Forelimb muscle (tissue), 1 donor: ENCODE measurements at places on chromosomes 2 and 18. TPM values are rescaled to one million over a fixed set of nuclear protein-coding genes. Genes with fewer than 3 reads are reported as not detected.
A peak's percentile ranks its signal among the peaks of the same experiment; 100 is the strongest.

- DNase-seq: peak; percentile 55
These were observed 43.4 kb upstream of the TNFRSF11A start for GRCh38 chr18:62281684-62282083.

- DNase-seq: no peak
These were observed 100.0 kb upstream of the CXCR4 start for GRCh38 chr2:136217996-136218395.

- DNase-seq: no peak
These were observed 57.2 kb downstream of the INPP4A start for GRCh38 chr2:98501876-98502275.

GRCh38 chr2:47937677-47938076 lies 31.4 kb upstream of the FBXO11 start:
- DNase-seq: no peak

DNA sequence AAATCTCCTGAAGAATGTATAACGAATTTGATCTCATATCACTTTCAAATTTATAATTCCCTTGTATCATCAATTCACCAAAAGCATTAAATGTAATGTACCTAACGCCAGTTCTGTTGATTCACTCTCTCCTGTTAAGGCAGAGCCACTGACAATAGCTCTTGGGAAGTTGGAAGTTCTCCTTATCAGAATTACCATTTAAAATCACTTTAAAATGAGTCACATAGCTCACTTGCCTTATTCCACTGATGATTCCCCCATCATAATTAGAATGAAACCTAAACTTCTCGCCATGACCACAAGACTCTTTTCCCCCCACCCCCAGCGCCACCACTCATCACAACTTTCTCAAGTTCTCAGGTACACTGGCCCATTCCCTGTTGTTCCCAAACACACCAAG lies 117.1 kb downstream of the PID1 start:
- no peak for DNase-seq

DNA sequence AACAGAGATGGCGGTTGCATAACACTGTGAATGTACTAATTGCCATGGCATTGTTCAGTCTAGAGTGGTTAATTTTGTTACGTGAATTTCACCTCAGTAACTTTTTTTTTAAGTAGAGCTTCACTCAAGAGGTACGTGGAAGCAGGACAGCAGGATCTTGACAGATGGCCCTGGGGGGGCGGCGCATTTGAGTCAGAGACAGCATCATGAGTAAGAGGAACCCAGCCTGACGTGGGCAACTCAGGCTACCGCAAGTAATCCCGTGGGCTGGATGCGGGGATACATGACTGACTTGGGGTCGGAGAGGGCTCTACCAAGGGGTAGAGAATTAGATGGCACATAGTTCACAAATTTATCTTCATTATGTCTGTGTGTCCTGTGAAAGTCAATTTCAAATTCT lies 38.1 kb upstream of the DAPL1 start:
- no peak for DNase-seq

GRCh38 chr2:207711750-207712530 lies 500 bp downstream of the CCNYL1 start:
- no peak for DNase-seq

GRCh38 chr18:56835331-56835730 lies 184.2 kb downstream of the WDR7 start:
- DNase-seq: no peak

DNA sequence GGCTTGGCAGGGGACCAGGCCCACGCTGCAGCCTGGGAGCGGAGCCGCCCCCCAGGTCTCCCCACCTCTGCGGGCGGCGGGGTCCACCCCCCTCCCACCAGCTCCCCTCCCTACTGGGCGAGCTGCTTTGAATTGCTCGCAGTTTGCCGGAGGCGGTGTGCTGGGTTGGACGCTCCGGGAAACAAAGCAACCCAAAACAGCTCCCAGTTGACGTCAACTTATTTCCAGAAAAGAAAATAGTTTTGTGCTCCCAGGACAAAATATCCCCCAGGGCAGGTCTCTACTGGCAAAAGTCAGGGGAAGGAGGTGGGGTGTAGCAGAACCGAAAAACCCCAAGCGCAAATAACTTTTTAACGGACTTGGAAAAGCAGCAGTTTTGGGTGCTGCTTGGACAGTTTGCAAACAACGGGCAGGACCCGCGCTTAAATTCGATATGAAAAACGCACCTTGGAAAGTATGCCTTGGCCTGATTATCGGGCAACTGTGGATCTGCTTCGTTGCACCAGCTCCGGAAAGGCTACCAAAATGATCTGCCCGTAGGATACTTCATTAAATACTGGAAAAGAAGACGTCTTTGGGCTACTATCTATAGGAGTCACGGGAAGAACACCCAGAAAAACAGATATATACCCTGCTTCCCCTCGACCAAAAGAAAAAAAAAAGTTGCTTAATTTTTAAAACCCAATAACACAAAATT lies 2.8 kb upstream of the KCTD1 start:
- no peak for DNase-seq

DNA sequence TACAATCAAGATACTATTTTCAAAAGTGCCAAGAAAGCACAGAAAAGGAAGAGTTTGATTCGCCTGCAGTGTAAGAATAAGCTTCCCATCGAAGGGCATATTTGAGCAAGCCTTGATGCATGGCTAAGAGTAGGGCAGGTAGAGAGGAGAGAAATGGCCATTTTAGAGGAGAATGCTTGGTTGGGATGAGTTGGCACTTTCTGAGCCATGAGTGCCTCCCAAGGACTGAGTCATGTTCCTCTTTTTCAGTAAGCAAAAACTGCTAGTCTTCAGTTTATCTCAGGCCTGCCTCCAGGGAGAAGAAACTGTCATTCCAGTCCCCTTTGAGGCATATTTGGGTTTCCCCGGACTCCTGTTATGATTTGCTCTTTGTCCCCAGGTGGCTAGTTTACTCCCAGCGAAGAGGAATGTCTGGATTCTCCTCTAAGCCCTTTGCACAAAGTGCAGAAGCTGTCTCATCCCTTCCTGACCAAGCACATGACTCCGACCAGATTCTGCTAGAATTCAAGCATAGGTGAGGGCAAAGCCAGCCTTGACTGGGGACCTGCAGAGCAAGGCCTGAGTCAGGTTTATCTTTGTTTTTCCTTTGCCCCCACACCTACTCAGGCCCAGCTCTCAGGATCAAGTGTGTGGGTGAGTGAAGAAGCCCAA lies 115.2 kb downstream of the TTC32 start:
- no peak for DNase-seq

- DNase-seq: no peak
These were observed 22.0 kb downstream of the FHL2 start for GRCh38 chr2:105376789-105377240.

DNA sequence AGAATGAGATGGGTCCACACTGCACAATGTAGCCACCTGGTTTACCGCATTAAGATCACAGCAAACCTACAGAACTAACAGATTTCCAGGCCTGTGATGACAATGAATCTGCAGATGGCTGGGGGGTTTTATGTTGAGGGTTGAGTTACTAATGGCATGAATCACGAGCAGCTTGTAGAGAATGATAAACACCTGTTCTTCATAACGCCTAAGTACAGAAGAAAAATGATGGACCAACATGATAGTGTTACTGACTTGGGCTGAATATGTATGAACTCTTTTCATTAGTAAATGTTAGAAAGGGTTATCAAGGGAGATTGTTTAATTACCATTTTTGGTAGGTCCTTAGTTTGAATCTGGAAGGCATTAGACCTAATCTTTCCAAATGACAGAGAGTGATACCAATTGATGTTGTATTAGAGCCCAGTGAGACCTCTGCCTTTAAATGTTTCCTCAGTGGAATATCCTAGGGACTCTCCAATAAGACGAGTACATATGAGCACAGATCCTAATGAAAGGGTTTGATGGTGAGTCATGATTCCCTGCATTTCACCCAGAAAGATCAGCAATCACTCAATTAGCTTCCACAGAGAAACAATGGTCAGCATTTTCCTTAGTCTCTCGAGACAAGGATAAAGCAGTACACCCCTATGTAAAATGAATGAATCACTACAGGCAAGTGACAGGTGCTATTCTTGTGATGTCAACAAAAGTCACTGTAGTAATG lies 243.8 kb downstream of the DLGAP1 start:
- DNase-seq: no peak

DNA sequence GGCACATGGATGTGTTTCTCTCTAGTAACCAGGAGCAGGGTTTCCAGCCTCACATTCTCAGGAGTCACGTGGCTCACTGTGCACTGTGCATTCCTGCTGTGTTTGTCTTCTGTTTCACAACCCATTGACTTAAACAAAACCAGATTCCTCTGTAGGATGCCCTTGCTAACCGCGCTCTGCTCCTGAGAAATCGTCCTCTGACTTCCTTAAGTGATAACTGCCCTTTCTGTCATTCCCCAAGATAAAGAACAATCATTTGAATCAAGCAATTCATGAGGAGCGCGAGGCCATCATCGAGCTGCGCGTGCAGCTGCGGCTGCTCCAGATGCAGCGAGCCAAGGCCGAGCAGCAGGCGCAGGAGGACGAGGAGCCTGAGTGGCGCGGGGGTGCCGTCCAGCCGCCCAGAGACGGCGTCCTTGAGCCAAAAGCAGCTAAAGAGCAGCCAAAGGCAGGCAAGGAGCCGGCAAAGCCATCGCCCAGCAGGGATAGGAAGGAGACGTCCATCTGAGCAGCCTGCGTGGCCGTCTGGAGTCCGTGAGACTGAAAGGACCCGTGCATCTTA lies 60.2 kb downstream of the RALBP1 start:
- peak; percentile 55 for DNase-seq

DNA sequence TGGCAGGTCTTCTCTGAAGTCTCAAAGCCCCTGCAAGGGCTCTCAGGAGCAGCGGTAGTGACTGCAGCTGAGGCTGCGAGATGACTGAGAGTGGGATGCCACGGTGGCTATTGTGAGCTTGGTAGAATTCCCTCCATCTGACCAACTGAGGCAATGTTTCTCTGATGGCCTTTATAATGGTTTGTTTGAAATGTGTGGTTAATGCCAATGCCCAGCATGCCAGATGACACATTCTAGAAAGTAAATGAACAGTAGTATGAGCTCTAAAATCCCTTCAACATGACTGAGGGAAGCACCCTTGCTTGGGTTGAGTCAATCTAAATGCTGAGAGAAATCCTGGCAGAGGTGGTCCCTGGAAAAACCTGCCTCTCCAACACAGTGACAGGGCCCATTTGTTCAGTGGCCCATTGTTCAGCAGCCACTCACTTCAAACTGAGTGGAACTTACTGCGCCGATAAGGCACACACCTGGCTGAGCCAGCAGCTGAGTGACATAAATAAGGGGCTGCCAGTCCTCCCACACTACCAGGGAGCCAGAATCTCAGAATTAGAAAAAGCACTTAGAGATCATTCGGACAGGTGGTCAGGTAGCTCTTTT lies 31.7 kb downstream of the SULT1C2 start:
- no peak for DNase-seq

The ESPNL gene
- polyA plus RNA-seq: 2.6 TPM

The ANKRD23 gene
- 21.3 TPM for polyA plus RNA-seq

The BIN1 gene
- polyA plus RNA-seq: 988 TPM

The DSG1 gene
- polyA plus RNA-seq: not detected
